ENCODE measurements at places on chromosomes 5 and 9. TPM values are rescaled to one million over a fixed set of nuclear protein-coding genes. Genes with fewer than 3 reads are reported as not detected.

Gene SLC6A7
- total RNA-seq: 0.38 TPM

Gene LHX2
- 3.6 TPM for total RNA-seq

Gene SPATA31C2
- 1.4 TPM for total RNA-seq

Gene CCNO
- total RNA-seq: 0.32 TPM

Gene RRAGA
- 34.9 TPM for total RNA-seq

Gene SYK
- 0.05 TPM for total RNA-seq

Gene PITX1
- total RNA-seq: 0.46 TPM

Gene PCDHGC5
- total RNA-seq: 0.31 TPM

Gene TEX10
- total RNA-seq: 23.6 TPM

Gene UNC13B
- total RNA-seq: 32.3 TPM

Gene BAAT
- total RNA-seq: 0.46 TPM

Gene PCDHGC4
- total RNA-seq: 4.6 TPM

Gene ARHGEF39
- total RNA-seq: 7.2 TPM

Gene POU5F2
- total RNA-seq: 0.49 TPM

Gene LHX6
- total RNA-seq: 0.88 TPM

Gene PCDHA9
- total RNA-seq: 11.0 TPM

Gene LTC4S
- total RNA-seq: not detected

Gene IFNA2
- not detected for total RNA-seq

Gene PCDHA3
- 1.6 TPM for total RNA-seq

Gene PIP5K1B
- total RNA-seq: 1.9 TPM

Gene PTPN3
- total RNA-seq: 2.4 TPM

Gene RUSC2
- total RNA-seq: 38.9 TPM

Gene IFNA6
- not detected for total RNA-seq

Gene MYO10
- 17.5 TPM for total RNA-seq

Gene C5orf52
- total RNA-seq: not detected

Gene ERCC6L2
- total RNA-seq: 76.2 TPM

Gene FLT4
- total RNA-seq: 3.3 TPM

Gene PPIP5K2
- total RNA-seq: 53.8 TPM

Gene FAM221B
- 0.76 TPM for total RNA-seq

Gene CEMIP2
- 112 TPM for total RNA-seq

Gene ECSCR
- total RNA-seq: not detected

Gene HMMR
- 1.5 TPM for total RNA-seq

Gene FXN
- 7.6 TPM for total RNA-seq

Gene WWC1
- total RNA-seq: 13.7 TPM

Gene PCDHGA11
- total RNA-seq: 3.6 TPM

Gene CFAP90
- total RNA-seq: 2.0 TPM

Gene C6
- 0.32 TPM for total RNA-seq

Gene DMRT3
- total RNA-seq: not detected

Gene QSOX2
- total RNA-seq: 14.0 TPM

Gene ADAMTSL1
- 7.6 TPM for total RNA-seq

Gene DNAH5
- 0.58 TPM for total RNA-seq

Gene CYLC2
- total RNA-seq: 0.58 TPM

Gene FGF1
- total RNA-seq: 3.0 TPM

Gene ACSL6
- total RNA-seq: 17.4 TPM

Gene ARAP3
- 2.7 TPM for total RNA-seq

Gene PTGER4
- 0.33 TPM for total RNA-seq

Gene ADAMTS2
- total RNA-seq: 0.38 TPM

Gene TSPAN17
- 19.7 TPM for total RNA-seq

Gene TPRN
- total RNA-seq: 7.0 TPM

Gene ISL1
- 0.49 TPM for total RNA-seq

Gene PRR16
- 1.7 TPM for total RNA-seq

Gene IRX2
- total RNA-seq: 0.76 TPM

Gene RNF208
- 6.3 TPM for total RNA-seq

Gene KCNIP1
- 0.16 TPM for total RNA-seq

Gene EGFL7
- 0.73 TPM for total RNA-seq

Gene NOXA1
- 0.50 TPM for total RNA-seq

Measured in motor neuron (in vitro differentiated cells).